ENCODE measurements at places on chromosomes 2 and 18.

- no peak for DNase-seq
Measured at GRCh38 chr2:35538796-35539195, 816.8 kb upstream of the CRIM1 start.

GRCh38 chr2:17326717-17327116, 191.5 kb downstream of the RAD51AP2 start:
- DNase-seq: no peak

DNA sequence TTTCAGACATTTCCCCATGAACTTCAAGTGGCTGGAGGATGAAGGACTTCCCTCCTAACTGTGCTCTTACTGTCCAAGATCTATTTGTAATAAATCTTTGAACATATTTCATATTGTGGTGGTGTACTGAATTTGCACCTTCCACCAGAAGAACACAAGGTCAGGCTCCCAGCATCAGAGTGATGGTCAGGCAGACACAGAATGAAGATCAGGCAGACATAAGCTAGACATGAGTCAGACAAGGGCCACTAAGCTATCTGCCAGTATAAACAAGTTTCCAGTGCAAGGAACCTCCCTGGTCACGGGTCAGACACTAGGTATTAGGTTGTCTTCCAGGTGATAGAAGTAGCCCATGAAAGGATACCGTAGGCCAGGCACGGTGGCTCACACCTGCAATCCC, 20.0 kb downstream of the AQP12B start:
- no peak for DNase-seq

DNA sequence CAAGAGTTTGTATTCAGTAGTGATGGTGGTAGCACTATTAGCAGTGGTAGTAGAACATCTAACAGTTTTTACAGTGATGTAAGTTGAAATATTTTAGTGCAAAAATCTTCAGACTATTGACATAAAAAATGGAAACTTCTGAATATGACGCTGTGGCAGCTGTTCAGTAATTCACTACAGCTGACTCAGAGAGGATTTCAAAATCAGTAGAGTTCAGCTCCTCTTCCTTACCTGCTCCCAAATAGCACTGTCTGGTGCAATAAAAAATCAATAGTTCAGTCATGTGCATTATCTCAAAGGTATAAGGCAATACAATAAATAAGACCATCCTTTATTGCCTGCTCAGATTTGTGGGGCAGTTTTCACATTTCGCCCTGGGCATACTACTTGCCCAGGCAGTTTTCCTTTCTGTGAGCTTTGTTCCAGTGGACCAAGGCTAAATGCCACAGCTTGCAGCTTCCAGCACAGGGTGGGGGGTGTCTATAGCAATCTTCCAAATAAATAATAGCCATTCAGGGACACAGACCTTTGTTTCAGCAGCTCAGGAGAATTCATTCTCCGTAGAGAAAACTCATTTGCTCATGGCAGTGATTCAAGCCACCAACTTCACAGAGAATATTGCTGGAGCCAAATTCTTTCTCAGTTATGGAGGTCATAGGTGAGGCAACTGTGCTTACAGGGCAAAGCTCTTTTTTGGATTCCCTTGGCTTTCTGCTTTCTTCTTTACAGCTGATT, 33.9 kb upstream of the GORASP2 start:
- DNase-seq: no peak

GRCh38 chr2:100888601-100889000, 68.7 kb downstream of the NPAS2 start:
- no peak for DNase-seq

- no peak for DNase-seq
Measured at GRCh38 chr18:3340015-3340681, 78.2 kb downstream of the MYL12B start.

DNA sequence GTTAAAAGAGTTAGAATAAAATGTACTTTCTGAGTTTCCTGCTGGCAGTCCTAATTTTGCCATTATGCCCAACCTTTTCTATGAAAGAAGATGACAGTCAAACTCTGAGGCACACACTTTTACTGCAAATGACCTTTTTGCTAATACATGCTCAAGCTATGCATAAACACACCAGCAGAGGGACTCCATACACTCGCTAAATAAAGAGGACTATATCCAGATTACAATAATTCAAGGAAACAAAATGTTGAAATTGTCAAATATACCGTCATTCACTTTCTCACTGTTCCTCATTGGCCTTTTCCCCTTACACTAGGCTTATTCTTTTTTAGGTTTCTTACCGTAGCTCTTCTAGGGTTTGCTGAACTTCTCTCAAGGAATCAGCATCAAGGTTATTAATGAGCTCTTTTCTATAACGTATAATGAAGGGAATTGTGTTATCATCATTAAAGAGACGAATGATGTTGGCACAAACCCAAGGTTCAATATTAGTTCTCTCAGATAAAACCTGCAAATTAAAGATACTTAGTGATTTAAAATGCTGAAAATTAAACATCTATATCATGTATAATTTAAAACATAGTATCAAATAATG, 25.7 kb downstream of the SRBD1 start:
- DNase-seq: no peak

GRCh38 chr2:232042911-232043574, 81.5 kb downstream of the DIS3L2 start:
- no peak for DNase-seq

- no peak for DNase-seq
Measured at GRCh38 chr2:150977296-150977695, 284.4 kb downstream of the RBM43 start.

DNA sequence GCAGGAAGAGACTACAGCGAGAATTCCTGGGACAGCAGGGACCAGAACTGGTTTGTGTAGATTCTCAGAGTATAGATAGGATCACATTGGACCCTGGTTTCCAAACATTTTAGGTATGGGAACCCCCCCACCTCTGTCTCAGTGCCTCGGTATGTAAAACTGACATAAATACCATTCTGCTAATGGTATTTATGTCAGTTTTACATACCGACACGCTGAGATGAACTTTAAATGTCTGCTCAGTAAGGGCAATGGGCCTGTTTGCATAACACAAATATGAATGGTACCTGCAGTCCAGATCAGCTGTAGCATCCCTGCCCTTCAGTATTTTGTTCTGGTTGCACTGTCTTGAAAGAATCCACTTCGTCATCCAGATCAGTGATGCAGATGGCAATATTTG, 73.2 kb downstream of the WDSUB1 start:
- no peak for DNase-seq

DNA sequence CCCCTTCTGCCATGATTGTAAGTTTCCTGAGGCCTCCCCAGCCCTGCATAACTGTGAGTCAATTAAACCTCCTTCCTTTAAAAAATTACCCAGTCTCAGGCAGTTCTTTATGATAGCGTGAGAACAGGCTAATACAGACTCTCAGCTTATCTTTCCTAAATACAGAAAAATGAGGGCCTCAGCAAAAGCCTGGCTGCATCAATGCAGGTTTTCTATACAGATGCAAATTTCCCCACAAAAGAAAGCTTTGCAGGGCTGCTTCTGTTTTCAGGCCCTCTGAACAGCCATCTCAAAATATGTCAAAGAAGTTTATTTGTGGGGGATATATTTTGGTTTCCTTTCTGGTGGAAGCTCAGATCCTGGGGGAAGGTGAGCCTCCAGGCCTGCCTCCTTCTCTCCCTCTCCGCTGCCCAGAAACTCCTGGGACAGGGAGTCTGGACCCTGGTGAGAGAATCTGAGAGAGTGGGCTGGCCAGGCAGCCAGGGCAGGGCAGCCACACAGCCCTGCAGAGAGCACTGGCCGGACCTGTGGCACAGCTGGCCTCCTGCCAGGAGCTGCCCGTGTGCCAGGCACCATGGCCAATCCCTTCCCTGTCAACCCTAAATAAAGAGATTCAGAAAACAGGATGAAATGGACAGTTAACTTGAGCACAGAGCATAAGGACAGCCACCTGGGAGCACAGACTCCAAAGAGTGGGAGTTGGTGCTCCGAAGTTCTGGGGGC, 21.6 kb upstream of the AGXT start:
- DNase-seq: no peak

GRCh38 chr2:216399621-216400020, 12.7 kb upstream of the SMARCAL1 start:
- DNase-seq: no peak

DNA sequence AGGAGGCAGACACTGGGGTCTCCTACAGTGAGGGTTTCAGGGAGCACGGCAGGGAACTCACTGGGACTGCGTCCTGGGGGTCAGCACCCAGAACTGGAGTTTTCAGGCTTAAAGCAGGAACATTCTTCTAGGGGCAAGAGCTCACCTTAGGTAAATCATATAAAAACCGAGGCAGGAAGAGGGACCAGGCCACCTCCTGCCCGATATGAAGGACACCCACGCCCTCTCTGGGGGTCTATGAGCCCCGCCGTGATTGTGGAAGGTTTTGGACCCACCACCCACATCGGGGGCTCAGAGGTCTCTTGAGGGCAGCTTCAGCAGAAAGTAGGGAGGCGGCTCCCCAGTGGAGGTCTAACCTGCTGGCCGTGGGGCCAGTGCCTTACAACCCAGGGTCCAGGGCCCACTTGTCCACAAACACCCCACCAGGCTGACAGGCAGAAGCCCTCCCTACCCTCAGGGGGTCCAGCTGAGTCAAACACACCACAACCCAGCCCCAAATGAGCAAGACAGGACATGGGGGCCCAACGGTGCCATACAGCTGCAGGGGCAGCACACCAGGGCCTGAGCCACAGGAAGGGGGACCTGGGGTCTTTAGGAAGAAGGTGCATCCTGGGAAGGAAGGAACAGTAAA, 25.3 kb downstream of the CROCC2 start:
- DNase-seq: no peak

- DNase-seq: no peak
Measured at GRCh38 chr2:84838434-84839145, 42.3 kb downstream of the TRABD2A start.

GRCh38 chr2:20132990-20133535, 81.6 kb upstream of the LAPTM4A start:
- no peak for DNase-seq

- no peak for DNase-seq
Measured at GRCh38 chr2:1081451-1082225, 131.0 kb downstream of the SNTG2 start.

DNA sequence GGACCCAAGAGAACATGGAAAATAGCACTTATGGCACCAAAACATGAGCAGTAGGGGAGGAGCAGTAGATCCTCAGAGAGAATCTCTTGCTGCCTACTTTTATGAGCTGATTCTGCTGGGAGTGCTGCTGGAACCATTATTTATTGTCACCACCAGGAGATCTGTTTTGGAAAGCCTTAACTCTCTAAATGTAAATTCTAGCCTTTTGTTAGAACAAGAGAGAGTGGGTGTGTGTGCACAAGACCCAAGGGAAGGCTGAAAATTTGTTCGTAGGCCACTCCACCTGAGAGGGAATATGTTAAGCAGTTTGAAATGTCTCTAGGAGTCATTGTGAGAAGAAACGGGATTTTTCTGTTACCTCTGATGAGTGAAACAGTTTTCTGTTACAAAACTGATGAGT, 16.2 kb upstream of the FAM237A start:
- DNase-seq: no peak

GRCh38 chr18:33717339-33717738, 139.3 kb downstream of the ASXL3 start:
- DNase-seq: no peak

DNA sequence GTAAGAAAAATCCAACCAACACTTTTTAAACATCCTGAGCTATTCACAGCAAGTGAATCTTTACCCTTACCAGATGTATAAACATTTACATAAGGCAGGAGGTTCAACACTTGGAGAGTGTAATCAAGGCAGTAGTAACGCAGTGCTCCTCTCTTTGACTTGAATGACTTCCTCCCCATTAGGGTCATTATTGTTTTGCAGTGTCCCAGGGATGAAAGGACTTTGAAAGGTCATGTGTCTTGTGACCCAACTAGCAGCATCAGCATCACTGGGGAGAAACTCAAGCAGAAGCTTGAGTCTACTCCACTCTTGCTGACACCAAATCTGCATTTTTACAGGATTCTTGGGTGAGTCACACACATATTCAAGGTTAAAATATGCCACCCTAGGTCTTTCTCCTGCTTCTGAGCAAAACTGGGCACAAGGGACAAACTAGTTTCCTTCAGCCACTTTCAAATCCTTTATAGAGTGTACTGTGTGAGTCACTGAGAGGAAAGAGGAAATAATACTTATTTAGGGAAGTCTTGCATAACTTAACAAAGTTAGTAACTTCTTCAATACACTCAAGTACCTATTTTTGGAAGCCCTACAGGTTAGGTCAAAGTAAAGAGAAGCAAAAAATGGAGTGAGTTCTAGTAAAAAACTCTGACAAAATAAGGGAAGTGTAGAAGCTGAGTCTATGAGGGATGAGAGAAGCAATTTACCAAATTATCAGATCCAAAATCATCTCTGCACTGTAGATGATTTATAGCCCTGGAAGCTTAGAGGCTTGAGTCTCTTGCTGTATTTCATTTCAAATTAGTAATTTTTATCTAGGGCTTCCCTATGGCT, 51.0 kb upstream of the EML4 start:
- DNase-seq: no peak

DNA sequence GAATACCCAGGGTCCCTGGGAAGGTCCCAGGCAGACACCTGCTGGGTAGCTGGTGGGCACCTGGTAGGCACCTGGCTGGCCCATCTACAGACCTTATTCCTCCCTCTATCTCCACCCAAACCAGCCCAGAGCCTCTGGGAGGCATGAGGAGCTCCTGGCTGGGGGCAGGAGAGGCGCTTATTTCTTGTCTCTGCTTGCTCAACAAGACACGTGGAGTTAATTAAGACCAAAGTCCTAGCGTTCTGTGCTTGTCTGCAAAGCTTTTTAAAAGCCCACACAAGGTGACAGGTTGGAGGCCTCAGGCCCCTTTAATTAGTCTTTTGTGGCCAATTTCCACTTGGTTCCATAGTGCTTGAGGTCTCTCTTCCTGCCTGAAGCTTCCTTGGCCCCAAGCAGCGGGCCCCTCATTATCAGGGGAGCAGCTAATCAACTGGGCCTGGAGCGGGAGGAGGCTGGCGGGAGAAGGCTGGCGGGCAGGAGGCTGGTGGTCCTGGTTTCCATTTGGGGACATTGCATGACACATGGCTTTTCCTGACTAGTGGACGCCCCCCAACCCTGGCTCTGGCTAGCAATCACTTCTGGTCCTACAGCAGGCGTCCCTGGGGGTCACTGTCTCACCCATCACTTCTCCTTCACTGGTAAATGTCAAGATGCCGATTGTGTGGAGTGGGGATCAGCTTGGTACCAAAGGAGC, 65.4 kb upstream of the HDAC4 start:
- DNase-seq: no peak

GRCh38 chr2:179729966-179730365, 131.4 kb downstream of the ZNF385B start:
- DNase-seq: no peak

- no peak for DNase-seq
Measured at GRCh38 chr2:50786345-50786744, 245.6 kb downstream of the NRXN1 start.

Measured in H1 (cell line).